ENCODE measurements at places on chromosomes 13 and 19.

- no peak for DNase-seq
Observed at GRCh38 chr19:45186509-45187334, 8.1 kb downstream of the BLOC1S3 start.

DNA sequence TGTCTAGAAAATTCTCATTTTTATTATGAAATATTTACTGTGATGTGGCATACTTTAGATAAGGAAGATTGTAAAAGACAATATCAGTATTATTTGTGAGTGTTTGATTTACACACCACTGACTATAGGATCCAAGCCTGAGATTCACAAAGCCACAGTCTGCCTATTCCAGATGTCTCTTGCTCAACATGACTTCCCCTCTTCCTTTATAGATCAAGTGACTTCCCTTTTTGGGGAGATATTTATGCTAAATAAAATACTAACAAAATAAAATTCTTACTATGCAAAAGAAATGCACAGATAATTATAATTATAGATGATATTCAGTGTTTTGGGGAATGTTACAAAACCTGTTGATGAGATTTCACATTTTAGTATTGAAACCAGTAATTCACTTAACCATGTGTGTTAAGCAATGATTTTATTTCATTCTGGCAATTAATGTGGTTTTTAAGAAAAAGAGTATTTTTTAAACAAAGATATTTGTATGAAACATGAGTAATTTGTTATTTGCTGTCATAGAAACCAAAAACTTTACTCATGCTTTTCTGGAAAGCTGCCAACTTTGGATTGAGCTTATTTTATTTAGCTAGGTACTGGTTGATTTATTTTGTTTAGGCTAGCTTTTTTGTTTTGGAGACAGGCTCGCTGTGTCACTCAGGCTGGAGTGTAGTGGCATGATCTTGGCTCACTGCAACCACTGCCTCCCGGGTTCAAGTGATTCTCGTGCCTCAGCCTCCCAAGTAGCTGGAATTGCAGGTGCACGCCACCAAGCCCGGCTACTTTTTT lies 13.7 kb upstream of the GPR183 start:
- DNase-seq, result no peak

GRCh38 chr19:16627193-16627927 lies 644 bp downstream of the MED26 start:
- DNase-seq, result peak; percentile 66

- DNase-seq, result no peak
Observed at GRCh38 chr13:47220453-47221140, 323.7 kb upstream of the HTR2A start.
